ENCODE measurements at places on chromosomes 12 and 14. TPM values are rescaled to one million over a fixed set of nuclear protein-coding genes. Genes with fewer than 3 reads are reported as not detected.

- DNase-seq: no peak
Measured at GRCh38 chr14:93019367-93019843, 96.3 kb downstream of the ITPK1 start.

GZMH gene
- total RNA-seq: 80.0 TPM

GRCh38 chr14:26400373-26400772, 197.5 kb downstream of the NOVA1 start:
- DNase-seq: no peak

SIX1 gene
- total RNA-seq: 0.47 TPM

GRCh38 chr12:6832125-6832524, 3.9 kb downstream of the P3H3 start:
- no peak for DNase-seq
